ENCODE measurements at places on chromosomes 5 and 9.

DNA sequence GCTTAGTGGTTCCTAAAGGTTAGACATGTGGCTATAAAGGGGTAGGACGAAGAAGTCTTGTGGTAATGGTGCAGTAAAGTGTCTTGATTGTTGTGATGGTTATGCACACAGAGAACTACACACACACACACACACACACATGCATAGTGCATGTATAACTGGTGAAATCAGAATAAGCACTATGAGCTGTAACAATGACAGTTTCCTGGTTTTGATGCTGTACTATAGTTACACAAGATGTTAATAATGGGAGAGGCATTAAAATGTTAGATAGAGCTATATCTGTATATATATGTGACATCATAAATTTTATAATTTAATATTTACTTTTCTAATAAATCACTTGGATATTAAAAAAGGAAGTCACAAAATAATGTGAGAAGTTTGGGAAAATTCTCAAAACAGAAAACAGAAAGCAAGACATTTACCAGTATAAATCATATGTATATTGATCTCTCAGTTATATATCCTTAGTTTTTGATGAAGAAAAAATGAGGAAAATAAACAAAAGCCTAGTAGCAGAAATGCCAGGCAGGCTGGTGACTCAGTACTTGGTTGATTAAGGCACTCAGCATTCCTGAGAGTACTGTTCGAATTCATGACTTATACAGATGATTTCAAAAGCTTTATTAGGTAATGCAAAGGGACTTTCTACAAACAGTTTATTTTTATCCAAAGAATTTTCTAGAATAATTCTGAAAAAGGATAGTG is 350.5 kb upstream of the DAB2 start:
- no peak for DNase-seq

DNA sequence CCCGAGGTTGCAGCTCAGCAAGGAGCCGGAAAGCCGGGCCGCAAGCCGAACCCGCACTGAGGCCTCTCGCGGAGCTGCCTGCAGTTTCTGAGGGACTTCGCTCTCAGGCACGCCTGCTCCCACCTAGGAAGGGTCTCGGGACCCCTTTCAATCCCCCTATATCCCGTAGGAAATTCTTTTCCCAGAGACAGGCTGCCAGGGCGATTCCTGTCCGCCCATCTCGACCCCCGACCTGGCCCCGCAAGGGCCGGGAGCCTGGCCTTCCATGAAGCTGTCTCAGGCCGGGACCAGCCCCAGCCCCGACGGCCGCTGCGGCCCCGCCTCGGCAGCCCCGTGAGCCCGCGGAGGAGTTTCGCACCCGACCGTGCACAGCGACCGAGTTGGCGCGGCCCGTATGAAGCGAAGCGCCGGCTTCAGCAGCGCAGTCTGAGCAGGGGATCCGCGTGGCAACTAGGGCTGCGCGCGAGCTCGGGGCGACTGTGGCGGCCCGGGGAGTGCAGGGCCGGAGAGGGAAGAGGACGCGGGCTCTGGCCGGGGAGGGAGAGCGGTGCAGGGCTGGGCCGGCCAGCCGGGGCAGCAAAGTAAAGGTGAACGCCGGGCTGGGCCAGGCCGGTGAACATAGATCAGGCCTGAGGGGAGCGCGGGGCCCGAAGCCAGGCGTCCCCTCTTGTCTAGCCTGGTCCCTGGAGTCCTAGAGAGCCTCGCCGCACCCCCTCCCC is 977 bp upstream of the PRDM12 start:
- DNase-seq, result no peak

DNA sequence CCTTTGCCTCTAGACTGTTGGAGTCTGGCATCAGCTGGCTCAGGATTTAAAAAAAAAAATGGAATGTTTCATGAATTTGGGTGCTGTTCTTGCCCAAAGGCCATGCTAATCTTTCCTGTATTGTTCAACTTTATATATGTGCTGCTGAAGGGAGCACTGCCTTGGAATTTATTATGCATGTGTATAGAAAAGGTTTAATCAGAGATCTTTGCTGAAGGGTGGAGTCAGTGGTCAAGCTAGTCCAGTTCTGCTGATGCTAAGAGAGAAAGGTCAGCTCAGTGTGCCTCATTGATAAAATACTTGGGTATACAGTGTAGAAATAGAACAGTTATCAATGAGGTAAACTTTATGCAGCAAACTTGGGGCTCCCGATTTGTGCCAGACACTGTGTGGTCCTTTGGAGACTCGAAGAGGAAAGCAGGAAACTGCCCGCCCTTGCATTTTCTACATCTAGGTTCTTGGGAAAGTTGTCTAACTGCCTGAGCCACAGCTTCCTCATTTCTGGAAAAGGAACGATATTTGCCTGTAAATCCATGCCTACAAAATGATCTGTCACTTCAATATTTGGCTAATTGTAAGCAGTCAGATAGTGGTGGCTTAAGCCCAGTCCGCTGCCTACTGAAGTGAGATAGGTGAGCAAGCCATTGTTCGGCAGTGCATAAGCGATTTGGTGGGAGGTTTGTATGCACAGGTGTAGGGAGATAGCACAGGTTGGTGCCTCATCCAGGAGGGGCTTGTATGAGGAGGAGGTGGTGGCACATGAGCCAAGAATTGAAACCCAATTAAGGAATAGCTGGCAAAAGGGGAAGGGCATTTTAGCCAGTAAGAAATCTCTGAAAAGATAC is 29.2 kb upstream of the GTF2H2C start:
- DNase-seq, result no peak

DNA sequence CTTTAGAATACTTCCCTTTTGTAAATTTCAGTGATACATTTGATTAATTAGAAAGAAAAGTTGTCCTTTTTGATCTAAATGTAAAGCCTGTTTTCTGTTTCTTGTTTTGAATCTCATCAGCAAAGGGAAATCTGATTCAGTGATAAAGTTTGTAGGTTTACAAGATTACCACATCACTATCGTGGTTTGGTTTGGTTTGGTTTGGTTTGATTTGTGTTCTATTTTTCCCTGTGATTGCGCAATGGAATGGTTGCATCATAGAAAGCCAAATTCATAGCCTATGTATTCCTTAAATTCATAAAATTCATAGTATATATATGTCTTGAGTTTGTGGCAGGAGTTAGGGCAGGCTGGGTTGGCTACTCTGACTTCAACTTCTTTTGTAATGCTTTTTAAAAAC is 15.2 kb downstream of the SRFBP1 start:
- no peak for DNase-seq

GRCh38 chr5:74578356-74579044 is 62.0 kb downstream of the ENC1 start:
- DNase-seq, result no peak

DNA sequence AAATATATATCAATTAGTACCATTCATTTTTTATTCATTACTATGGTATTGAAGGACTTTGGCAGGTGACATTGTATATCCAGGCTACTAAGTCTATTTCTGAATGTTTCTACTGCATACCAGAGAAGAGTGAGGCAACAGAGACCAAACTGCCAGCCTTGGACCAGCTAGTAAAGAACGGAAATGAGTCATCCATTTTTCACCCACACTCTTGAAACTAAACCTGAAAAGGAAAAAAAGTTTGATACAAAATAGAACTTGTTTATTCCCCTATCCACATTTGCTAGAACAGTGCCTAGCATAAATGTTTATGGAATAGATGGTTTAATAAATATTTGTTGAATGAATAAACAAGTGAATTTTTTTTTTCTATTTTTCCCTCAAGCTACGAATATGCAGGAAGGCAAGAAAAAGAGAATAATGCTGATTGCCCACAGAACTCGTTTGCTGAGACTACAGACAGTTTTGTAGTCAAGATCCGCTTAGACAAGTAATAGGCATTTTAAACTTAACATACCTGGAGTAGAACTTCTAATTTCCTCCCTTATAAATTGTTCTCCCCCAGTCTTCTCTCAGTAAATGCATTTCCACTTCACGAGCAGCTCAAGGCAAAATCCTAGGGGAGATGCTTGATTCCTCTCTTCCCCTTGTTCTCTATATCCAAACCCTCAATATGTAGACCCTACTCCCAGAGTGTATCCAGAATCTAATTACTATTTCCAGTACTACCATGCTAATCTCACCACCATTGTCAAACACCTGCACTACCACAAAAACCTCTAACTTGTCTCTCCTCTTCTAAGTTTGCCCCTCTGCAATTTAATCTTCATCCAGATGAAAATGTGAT is 146.2 kb upstream of the RASA1 start:
- peak; percentile 12 for DNase-seq

- no peak for DNase-seq
Measured at GRCh38 chr5:1564182-1564748, 40.5 kb upstream of the LPCAT1 start.

- no peak for DNase-seq
Measured at GRCh38 chr5:997001-997474, 11.6 kb upstream of the NKD2 start.

DNA sequence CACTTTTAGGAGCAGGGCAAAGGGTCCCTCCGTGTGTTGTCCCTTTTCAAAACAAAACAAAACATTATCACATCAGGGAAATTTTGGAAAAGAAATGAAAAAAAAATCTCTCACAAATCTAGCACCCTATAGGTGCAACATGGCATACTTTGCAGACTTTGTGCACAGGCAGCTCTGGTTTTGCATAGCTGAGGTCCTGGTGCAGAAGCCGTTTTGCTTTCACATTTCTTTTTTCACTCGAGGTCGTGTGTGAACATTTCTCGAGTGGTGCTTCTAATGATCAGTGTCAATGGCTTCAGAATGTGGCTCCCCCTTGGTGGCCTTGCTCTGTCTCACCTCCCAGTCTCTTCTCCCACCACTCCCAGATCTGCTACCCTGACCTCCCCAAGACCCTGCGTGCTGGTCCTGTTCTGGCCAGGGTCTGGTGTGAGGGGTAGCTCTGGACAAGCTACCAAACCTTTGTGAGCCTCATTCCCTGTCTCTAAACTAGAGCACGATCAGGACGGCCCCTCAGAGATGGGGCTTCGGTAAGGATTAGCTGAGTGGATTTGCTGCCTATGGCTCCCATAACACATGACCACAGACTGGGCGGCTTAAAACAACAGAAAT is 258.0 kb downstream of the NSG2 start:
- DNase-seq, result no peak

DNA sequence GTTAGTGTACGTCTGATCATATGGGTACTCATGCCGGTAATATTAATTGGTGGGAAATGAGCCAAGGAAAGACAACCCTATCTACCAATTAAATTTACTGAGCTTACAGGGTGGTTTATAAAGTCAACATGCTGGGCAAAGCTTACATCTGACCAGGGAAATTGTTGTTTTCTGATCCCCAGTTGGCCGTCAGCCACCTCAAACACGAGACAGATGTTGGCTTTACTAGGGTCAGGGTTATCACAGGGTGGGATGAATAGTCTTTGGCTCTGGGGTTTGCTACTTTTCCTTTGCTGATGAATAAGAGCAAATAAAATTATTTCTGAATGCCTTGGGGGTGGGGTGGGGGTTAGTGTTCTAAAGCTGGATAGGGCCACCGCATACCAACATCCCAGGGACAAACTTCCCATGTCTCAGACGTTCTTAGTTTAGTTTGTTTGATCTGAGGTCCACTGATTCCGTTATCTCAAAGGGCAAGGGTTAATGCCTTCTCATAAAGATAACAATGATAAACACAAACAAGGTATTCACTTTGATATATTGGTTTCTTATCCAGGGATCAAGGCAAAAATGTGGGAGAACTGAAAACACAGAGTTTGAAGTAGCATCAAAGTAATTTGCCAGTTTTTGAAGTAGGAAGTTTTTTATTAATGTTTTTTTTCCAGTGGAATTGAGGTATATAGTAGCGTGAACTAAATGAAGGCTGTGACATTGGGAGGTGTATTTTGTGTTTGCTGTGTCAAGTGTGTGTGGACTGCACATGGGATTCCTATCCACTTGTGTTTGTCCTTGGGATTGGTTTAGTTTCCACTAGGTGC is 109.1 kb upstream of the RPS23 start:
- no peak for DNase-seq

GRCh38 chr5:40276426-40277102 is 403.2 kb upstream of the PTGER4 start:
- DNase-seq, result no peak

- no peak for DNase-seq
Measured at GRCh38 chr9:37745970-37746369, 7.6 kb upstream of the TRMT10B start.

- no peak for DNase-seq
Measured at GRCh38 chr5:16675806-16676205, 59.0 kb upstream of the RETREG1 start.

- DNase-seq, result no peak
Measured at GRCh38 chr9:90799271-90799852, 2.3 kb upstream of the SYK start.

- DNase-seq, result no peak
Measured at GRCh38 chr5:149664083-149664482, 66.0 kb upstream of the PPARGC1B start.

Measured in naive B cell (primary cell).